ENCODE measurements at places on chromosomes 2 and 18.

GRCh38 chr2:86232910-86233309 is 33.7 kb downstream of the MRPL35 start:
- DNase-seq: no peak

DNA sequence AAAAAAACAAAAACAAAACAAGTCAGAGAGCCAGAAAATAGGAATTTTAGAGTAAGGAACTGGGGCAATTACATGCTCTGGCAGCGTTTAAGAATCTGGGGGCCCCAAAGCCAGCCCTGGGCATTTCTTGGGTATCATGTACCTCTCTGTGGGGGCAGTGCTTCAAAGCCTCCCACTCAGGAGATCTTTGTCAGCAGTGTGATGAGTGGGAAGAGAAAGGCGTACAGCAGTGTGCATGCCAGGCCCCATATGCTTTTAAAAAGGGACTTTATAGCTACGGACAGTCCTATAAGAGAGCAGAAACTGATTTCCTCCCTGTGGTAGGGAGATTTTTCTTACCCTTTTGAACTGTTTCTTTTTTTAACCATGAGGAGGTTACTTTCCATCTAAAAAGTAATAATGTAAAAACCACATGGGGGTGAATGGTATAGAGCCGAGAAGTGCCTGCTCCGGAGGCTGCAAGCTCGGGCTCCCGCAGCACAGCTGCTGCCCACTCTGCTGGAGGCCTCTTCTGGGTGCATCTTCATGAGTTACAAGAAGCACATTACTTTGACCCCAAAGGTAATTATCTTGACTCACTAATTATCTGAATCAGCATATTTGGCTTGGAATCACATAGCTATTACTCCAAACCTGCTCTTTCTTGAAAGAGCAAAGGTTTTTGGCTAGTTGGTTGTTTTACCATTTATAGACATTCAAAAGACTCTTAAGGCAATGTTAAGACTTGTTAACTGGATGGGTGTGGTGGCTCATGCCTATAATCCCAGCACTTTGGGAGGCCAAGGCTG is 46.4 kb downstream of the PROC start:
- DNase-seq: no peak

DNA sequence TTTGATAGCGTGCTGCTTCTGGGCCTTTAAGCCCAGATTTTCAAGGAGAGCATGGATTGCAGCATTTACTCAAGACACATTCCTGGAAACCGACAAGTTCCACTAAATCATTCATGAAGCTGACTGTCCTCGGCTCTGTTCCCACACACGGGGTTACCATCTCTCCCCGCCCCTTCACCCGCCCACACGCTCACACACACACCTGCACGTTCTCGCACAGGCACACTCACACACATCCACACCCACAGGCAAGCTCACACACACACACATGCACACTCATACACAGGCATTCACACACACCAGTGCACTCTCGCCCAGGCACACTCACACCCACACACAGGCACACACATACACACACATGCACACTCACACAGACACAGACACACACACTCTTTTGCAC is 150.0 kb upstream of the AGAP1 start:
- DNase-seq: no peak

DNA sequence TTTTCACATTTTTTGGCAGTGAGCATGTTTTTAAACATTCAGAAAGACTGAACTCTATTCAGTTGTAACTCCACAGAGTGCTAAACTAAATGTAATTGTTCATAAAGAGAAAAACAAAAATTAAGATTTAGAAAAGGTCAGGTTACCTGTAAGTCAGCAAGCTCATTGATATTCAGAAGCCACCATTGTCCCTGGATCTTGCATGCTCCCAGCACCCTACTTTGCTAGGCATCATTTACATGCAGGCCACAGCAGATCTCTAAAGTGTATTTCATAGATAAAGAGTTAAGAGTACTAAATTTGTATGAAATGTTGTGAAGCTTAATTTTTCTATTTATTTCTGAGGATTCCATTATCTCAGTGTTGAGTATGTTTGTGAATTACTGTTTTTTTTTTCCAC is 64.8 kb upstream of the CDH19 start:
- no peak for DNase-seq

DNA sequence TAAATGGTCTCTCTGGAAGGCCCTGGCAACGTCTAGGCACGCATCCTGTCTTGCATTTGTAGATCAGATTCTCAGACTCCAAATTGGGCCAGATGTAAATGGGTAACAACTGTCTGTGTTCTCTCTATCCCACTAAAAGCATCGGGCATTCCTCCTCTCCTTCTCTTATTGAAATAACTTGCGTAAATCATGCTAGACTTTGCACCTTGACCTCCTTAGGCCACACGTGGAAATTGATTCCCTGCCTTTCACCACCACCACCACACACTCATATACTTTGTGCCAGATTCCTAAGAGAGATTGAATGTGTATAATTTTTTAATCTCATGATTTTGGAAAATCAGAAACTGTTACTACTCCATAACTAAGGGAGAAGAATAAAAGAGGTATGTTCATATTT is 21.3 kb downstream of the MAPRE3 start:
- no peak for DNase-seq

- no peak for DNase-seq
These were observed 4.4 kb downstream of the DYNC2LI1 start for GRCh38 chr2:43778233-43778632.

GRCh38 chr18:75496151-75496550 is 68.6 kb upstream of the SMIM21 start:
- DNase-seq: no peak

DNA sequence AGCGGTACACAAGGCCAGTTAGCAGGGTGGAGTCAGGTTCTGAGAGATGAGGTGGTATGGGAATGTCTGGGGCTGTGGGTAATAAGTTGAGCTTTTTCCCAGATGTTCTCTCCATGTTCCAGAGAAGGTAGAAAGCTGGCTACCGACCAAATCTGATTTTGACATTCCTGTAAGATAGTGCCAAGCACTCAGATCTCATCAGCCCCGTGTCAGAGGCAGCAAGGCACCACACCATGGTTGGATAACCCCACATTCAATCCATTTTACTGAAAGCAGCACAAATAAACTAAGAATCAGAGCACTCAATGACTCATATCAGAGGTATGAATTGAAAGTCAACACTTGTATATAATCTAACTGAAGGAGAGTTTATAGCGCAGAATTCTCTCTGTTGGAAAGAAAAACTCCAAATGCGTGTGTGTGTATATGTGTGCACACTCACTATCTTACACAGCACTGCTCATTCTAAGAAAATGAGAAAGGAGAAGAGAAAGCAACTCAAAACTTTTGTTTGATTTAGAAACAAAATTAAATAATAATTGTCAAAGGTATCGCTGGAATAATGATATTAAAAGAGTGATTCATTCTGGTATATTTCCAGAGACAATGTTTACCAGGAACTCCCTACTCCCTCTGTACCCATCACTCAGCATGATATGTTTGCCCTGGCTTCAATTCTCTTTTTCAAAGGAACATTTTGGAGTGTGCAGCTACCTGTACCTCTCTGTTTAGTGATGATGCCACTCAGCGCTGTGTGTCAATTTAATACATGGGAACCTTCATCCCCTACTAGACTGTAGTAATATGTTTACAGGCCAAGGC is 375.1 kb upstream of the ID2 start:
- no peak for DNase-seq

GRCh38 chr2:102251042-102251848 is 60.1 kb upstream of the IL1RL1 start:
- DNase-seq: no peak

GRCh38 chr18:78688249-78688648 is 291.4 kb upstream of the SALL3 start:
- no peak for DNase-seq

GRCh38 chr2:3207091-3207491 is 170.5 kb downstream of the EIPR1 start:
- no peak for DNase-seq

DNA sequence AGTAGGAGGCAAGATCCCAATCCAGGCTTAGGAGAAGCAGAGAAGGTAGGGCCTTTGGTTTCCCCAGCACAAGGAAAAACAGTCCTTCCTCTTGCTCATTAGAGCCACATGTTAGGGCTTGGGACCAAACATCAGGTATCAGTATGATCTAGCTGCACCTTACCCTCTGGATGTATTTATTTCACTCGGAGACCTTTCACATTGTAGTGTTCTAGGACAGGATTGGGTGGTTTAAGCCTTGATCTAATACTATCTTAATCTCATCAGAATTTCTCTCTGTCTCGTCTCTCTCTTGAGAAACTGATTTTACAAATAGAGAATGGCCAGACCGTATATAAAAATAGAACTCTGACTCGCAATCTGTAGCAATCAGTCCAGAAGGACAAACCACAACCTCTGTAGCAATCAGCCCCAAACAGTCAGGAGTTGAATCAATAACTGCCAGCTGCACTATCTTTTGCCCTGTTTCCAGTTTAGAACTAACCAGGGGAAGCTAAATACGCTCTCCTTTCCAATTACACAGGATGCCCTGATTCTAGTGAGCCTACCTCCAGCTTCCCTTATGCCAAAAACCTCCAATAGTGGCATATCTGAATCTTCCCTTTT is 207.1 kb downstream of the TDRD15 start:
- DNase-seq: no peak

GRCh38 chr2:60565472-60565871 is 12.0 kb upstream of the BCL11A start:
- peak; percentile 48 for DNase-seq

DNA sequence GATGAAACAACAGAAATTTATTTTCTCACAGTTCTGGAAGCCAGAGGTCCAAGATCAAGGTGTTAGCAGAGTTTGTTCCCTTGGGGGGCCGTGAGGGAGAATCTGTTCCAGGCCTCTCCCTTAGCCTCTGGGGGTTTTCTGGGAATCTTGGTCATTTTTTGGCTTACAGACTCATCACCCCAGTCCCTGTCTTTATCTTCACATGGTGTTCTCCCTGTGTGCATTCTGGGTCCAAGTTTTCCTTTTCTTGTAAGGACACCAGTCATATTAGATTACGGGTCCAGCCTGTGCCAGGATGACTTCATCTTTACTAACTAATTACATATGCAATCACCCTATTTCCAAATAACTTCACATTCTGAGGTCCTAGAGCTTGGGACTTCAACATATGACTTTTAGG is 292.5 kb upstream of the TRIB2 start:
- no peak for DNase-seq

GRCh38 chr2:112110966-112111365 is 27.2 kb upstream of the FBLN7 start:
- DNase-seq: no peak

- DNase-seq: no peak
These were observed 44.6 kb downstream of the SMAD4 start for GRCh38 chr18:51074605-51075004.

- no peak for DNase-seq
These were observed 513.5 kb downstream of the CMPK2 start for GRCh38 chr2:6352247-6352646.

DNA sequence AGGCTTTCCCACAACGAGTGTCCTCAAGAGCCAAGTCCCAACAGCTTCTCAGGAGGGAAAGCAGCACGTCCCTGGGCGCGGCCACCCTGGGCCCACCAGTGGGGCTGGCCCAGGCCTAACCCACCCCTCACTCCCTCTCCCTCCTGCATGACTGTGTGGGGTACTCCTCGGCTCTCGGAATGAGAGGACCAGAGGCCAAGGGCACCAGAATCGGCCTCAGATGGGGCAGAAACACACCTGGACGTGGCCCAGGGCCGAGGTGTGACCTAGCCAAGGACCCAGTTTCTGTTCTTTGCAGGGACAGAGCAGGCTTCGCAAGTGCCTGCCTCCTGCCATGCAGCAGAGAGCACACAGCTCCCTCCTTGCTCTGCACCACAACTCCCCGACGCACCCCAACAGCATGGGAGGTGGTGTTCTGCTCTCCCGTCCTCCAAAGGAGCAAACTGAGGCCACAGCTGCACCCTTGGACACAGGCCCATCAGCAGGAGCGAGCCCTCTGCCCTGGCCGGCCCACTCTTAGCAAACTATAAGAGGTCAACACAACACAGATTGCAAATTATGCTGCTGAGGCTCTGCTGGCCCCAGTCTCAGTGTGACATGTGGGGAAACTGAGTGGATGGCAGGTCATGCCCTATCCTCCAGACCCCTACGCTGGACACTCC is 19.7 kb downstream of the HS6ST1 start:
- DNase-seq: no peak

DNA sequence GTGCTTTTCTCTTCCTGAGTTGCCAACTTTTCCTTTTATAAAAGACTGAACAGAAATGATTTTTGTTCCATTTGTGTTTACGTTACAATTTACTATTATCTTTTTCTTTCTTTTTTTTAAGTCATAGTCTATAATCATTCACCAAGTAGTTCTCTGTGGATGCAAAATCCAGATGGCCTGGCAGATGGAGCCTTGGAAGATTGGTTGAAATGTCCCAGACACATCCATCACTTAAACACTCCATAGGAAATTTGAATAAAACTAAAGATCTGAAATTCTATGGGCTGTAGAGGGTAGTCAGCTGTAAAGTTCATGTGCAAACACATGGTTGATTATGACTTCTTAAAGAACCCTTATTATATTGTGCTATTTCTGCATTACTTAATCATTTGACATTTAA is 164.8 kb upstream of the DOCK10 start:
- DNase-seq: no peak

DNA sequence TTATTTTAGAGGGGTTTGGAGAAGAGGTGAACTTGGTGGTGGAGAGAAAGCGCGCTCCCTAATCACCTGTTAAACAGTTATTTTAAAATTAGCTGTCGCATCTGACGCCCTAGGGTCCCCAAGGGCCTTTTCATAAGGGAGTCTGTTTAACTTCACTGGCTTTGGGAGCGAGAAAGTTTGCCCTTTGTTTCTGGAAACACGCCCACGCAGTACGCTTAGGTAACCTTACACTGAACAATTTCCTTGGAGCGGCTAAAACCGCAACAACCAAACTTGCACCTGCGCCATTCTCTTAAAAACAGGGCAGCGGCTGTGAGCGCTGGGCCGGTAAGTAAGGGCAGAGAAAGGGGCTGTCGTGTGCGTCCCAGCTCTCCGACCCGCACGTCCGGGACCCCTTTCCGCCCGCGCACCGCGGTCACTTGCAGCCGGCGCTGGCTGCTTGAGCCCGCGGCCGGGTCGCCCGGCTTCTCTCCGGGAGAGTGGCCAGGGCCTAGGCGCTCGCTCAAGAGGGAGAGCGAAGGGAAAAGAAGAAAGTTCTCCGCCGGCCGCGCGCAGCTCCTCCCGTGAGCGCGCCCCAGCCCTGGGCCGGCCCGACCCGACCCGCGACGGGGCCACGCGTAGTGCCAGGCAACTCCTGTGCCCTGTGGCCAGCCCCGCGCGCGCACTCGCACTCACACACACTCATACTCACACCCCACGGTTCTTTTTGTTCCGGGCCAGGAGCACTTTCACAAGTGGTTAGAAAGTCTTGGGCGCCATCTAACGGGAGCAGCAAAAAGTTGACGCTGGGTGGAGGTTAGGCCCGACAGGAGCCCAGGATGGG is 19.2 kb downstream of the POU3F3 start:
- DNase-seq: peak; percentile 80

- DNase-seq: peak; percentile 71
These were observed 1.7 kb downstream of the CXCR4 start for GRCh38 chr2:136116151-136116812.

Data from SJCRH30 (cell line).